Erythroblast (primary cell): ENCODE measurements at places on chromosomes 4 and X.

DNA sequence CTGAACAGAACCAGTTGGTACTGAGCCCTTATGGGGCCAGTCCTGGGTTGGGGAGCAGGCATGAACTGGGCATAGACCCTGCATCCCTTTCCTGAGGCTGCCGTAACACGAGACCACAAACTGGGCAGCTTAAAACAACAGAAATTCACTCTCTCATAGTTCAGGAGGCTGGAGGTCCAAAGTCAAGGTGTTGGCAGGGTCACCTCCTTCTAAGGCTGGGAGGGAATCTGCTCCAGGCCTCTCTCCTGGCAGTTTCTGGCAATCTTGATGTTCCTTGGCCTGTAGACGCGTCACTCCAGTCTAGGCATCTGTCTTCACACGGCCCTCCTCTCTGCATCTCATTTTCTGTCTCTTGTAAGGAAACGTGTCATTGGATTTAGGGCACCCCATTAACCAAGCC is 19.8 kb upstream of the SORCS2 start:
- no peak for DNase-seq

- no peak for DNase-seq
Observed at GRCh38 chrX:123691776-123692175, 41.1 kb downstream of the THOC2 start.

GRCh38 chr4:55154933-55155332 is 29.5 kb upstream of the KDR start:
- no peak for DNase-seq

DNA sequence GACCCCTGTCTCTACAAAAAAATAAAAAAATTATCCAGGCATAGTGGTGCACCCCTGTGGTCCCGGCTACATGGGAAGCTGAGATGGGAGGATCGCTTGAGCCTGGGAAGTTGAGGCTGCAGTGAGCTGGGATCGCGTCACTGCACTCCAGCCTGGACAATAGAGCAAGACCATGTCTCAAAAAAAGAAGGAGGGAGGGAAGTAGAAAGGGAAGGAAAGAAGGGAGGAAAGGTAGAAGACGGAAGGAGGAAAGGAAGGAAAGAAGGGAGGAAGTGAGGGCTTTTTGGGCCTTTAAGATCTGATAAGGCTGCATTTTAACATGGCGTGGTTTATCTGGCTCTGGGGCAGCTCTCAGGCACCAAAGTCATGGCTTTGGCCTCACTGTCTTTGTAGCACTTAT is 10.4 kb downstream of the PDK3 start:
- peak; percentile 21 for DNase-seq

GRCh38 chrX:72644946-72645345 is 69.2 kb downstream of the PHKA1 start:
- DNase-seq, result no peak

DNA sequence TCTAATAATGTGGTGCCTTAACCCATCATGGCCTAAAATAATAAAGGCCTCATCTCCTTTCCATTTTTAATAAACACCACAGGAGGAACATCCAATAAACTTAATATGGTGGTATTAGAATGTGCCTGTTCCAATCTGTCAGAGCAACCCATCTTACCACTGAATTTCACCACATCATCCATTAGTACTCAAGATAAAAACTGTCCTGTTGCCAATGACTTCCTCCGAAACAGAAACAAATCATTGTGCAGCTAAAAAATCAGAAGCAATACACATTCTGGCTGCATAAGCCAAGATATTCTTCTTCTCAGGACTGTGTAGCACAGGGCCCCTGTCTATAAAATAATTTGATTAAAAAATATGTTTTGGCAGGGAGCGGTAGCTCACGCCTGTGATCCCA is 18.5 kb downstream of the TLR10 start:
- DNase-seq, result no peak

DNA sequence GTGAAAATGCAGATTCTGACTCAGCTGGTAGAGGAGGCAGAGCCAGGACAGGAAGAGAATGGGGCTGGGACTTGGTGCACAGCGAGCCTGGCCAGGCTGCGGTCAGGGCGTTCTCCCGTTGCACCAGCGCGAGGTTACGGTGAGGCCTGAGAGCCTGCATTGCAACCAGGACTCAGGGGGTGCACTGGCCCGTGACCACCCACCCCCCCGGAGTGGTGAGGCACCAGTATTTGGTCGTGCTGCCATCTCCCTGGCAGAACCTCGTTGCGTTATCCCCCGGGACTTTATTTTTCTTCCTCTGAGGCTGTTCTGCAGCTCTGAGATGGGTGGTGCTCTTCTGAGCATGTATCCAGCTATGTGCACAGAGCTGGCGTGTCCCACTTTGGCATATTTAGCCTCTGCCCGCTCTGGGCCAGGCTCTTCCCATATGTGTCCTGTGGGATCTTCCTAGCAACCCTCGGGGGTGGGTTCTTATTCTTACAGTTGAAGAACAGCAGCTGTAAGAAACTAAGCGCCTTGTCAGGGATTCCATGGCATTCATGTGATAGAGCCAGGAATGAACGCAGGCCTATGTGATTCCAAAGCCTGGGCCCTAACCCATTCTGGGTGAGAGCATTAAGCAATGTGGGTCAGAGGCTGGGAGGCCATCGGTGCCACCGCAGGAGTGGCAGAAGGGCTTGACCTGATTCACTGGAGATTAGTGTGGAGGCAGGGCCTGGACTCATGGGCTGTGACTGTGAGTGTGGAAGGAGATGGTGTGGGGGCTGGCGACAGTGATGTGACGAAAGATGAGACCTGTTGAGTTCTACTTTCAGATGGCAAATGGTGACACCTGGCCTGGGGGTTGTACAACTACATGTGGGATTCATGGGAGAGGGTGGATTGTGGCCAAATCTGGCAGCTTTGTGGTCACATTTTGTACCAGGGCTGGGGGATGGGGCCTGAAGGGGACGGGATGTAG is 3.1 kb downstream of the TADA2B start:
- no peak for DNase-seq

DNA sequence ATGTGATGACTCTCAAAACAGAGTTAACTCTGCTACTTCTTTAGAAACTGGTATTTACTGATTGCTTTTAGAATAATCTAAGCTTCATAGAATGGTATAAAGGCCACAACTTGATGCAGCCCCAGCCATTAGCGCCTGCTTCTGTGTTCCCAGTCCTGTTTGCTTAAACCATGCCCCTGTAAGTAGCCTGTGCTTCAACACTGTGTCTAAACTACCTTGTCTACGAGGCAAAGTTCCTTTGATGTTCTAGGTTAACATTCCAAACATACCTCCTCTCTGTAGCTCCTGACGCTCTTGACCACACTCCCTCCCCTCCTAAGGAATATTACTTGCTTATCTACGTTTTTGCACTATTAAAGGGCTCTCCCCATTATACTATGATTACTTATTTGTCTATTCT is 352.5 kb upstream of the ADGRL3 start:
- DNase-seq, result no peak

DNA sequence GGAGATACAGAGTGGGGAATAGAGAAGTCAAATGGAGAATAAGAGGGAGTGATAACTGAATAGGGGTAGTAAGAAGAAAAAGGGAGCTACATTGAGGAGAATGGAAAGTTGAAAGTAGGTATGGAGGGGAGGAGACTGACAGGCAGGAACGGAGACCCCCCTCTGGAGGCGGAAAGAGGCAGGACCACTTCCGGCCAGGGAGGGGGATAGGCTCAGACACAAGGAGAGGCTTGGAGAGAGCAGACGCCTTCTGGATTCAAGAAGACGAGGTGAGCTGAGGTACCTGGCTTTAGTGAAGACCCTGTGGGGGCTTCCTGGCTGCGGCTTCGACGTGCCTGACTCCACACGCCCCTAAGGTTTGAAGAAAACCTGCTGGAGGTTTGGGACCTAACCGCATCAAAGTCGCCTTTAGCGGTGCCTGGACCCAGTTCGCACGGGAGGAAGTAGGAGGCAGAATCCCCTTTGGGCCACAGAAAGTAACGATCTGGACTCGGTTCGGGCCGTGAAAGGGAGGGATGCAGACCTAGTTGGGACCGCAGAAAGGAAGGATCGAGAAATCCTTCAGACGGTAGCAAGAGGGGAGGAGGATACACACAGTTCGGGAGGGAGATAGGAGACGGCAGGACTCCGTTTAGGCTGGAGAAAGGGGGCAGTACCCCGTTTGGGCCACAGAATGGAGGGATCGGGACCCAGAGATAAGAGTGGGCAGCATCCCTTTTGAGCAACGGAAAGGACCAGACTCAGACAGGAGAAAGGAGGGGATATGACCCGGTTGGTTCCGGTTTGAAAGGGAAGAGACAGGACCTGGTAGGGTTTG is at the start of gene TRO:
Gene TRO (plus strand): TSS at position 215 of the 817 bp plus-strand sequence. CDS start 1,423 bp downstream, outside the sequence.
- peak; percentile 5 for DNase-seq

- DNase-seq, result no peak
Observed at GRCh38 chr4:185846505-185847150, 34.6 kb upstream of the SORBS2 start.

DNA sequence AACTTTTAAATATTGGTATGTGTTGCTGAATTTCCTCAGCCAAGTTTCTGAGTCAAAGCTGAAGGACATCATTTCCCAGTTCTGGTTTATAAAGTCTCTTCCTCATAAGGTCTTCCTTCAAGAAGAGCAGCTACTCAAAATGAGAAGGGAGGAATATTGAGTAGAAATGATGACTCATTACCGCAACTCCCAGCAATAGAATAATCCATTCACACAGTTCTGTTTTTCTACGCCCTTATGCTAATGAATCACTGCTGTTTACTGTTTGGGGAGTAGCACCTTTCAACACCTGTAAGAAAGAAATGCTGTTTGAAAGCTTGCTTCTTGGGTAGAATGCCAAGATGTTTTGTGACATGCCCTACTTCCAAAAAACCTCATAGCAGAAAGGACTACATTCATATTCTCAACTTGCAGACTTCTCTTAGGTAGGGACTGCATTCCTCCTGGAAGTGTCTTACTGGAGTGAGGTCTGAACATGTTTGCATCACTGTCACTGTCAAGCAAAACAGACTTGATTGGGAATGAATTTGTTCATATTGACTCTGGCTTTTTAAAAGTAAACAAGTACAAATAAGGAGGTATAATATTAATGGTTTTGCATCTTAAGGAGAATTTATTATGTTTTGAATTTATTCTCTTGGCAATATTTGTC is 147.2 kb upstream of the BANK1 start:
- DNase-seq, result no peak

GRCh38 chrX:141469469-141469868 is 115.1 kb downstream of the SPANXA1 start:
- no peak for DNase-seq

- no peak for DNase-seq
Observed at GRCh38 chr4:171650543-171650942, 162.7 kb upstream of the GALNTL6 start.

DNA sequence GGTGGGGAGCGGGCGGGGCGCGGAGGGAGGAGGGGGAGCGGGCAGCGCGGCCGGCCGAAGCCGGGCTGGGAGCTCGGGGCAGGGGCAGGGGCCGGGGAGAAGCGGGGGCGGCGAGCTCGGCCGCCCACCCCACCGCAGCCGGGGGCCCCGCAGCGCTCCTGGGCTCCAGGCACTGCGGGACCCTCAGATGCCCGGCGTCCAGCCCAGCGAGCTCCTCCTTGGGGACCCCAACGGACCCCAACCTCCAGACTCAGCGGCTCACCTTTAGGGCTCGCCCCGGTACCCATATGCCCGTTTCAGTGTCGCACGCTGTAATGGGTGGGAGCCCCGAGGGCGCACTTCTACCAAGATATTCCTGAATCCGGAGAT is 357 bp upstream of the ADGRG2 start:
- no peak for DNase-seq

GRCh38 chr4:17469931-17470674 is 41.8 kb downstream of the QDPR start:
- no peak for DNase-seq

GRCh38 chr4:182589100-182589499 is 328.1 kb downstream of the DCTD start:
- no peak for DNase-seq

DNA sequence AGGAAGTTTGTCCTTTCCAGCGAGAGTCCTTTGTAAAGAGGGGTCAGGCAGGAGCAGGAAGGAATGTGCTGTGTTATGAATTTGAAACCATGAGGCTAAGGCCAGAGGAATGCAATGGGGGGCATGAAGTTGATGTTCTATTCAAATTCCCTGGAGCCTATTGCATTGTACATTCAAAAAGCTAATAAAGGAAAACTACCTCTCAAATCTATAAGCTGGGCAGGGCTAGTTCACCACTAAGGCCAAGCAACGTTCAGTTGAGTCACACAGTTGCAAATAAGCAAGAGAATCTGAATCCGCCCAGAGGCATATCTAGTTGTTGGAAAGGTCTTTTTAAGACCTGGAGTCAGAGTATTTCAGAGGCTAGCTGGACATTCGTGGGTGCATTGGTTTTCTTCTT is 148.3 kb downstream of the DCTD start:
- DNase-seq, result no peak

DNA sequence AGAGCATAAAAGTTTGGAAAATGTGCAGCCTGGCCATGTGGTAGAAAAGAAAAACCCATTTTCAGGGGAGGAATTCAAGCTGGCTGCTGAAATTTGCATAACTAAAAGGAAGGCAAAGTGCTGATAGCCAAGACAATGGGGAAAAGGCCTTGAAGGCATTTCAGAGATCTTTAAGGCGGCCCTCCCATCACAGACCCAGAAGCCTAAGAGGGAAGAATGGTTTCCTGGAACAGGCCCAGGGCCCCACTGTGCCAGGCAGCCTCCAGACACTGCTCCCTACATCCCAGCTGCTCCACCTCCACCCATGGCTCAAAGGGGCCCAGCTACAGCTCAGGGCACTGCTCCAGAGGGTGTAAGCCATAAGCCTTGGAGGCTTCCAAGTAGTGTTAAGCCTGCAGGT is 158.0 kb upstream of the PRDX4 start:
- DNase-seq, result no peak

DNA sequence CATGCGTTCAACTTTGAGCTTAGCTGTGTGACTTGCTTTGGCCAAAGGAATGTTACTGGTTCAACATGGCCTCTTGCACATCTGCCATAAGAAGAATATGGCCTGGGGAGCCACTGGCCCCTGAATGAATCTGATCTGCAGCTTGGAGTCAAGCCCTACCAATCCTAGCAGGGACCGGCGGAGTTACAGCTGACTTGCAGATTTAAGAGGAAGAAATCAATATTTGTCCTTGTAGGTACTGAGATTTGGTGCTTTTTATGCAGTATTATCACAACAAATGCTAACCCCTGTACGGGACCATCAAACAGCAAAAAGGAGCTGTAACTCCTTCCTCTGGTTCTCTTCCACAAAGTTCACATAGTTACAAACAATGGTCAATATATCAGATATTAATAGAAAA is 252.0 kb downstream of the LDB2 start:
- no peak for DNase-seq

DNA sequence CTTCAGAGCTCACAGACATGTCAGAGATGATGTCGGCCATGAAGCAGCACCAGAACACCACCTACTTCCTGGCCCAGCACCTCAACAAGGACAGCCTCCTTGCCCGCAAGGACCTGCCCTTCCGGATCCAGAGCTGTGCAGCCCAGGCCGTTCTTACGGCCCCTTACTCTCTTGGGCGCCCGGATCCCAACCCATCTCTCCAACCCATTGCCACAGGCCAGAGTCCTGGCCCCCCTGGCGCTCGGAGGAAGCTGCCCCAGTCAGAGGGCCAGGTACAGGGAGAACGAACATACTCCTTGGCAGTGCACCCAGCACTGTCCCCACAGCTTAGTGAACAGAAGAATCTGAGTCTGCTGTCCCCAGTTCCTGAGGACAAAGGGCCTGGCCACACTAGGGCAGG is 27.9 kb upstream of the PRPS1 start:
- no peak for DNase-seq
